Fibroblast of villous mesenchyme (primary cell): ENCODE measurements at places on chromosomes 1 and 21.

DNA sequence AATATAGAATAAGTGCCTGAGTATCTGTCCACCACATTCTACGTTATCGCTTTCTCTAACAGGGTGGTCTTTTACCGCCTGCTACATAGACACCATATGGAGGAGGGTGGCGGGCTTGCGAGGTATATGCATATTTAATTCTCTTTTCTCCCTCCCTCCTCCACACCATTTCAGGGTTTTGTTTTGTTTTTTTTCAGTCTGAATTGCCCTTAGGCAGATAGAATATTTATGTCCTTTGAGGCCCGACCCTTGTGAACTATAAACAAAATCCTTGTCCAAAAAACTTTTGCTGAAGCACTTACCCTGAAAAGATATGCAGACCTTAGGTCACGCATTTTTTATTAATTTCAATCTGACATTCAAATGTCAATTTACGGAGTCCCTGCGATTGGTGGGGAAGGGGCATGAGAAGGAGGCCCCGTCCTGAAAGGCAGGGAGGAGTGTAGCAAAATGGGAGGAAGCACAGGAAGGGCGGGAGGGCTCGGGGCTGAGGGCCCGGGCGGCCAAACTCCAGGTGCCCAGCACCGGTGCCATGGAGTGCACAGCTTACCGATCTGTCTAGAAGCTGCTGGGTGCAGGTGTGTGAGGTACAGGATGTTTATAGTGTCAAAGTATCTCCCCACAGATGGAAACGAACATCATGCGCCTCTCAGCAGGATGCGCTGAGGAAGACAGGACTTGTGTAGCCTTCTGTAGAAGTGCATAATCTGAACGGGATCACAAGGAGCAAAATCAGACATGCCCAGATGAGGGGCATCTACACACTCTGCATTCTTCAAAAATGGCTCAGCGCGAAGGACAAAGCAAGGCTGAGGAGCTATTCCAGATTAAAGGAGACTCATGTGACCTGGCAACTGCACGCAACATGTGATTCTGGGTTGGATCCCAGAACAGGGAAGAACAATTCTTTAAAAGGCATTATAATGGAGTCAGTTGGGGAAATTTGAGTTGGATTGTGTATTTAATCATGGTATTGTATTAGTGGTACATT, 68.8 kb upstream of the LYST start:
- no peak for DNase-seq

DNA sequence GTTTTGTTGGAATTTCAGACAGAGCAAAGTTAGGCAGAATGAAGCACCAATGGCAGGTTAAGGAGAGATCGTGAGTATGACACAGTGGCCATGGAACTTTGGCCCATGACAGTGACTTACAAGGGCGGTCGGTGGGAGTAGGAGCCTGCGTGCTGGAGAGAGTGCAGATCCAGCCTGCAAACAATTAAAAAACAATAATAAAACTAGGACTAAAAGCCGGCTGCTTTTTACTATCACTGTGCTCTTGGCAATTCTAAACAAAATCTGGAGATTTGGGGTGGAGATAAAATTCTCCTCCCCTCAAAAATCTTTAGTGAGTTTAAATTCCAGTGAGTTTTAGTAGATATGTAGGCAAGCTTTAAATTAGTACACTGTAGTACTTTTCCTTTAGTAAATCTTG, 96.9 kb downstream of the DHRS3 start:
- DNase-seq: peak; percentile 74

- DNase-seq: no peak
Observed at GRCh38 chr1:72034827-72035226, 247.5 kb downstream of the NEGR1 start.

DNA sequence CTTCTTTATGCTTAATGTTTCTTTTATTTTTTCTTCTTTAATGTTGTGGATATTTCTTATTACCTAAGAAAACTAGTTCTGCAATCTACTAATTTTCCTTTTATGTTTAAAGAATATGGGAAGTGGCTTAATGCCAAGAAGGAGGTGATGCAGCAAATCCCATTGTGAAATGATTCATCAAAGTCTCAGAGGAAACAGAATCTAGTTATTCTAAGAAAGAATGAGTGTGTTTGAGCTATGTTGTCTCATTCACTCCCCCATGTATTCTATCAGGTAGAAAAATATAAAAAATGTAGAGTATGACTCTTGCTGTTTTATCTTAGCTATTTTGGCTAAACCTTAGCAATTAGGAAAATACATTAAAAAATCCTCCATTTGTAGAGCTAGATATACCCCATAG, 659.9 kb upstream of the RGS18 start:
- DNase-seq: no peak

DNA sequence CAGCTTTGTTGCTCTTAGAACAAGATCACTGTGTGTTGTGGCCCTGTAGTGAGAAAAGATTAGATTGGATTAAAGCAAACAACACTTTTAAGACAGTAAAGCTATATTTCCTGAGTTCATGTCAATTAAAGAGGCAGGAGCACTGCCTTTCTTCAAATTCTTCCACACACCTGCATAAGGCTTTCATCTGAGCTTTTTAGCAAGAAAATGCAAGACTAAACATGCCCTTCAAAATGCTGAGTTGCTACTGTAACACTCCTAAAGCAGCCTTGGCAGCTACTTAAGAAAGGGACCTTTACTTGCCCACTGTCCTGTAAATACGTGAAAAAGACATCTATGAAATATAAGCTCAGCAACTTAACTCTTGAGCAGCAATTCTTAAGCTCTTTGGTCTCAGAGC, 11.8 kb downstream of the DPH5 start:
- no peak for DNase-seq
